H4 (cell line): ENCODE measurements at places on chromosomes 11 and 22. TPM values are rescaled to one million over a fixed set of nuclear protein-coding genes. Genes with fewer than 3 reads are reported as not detected.

- DNase-seq = no peak
These were observed 23.3 kb downstream of the SPTBN2 start for GRCh38 chr11:66705587-66706335.

GRCh38 chr11:13669544-13670488 lies 1.3 kb downstream of the FAR1 start:
- DNase-seq = no peak

DNA sequence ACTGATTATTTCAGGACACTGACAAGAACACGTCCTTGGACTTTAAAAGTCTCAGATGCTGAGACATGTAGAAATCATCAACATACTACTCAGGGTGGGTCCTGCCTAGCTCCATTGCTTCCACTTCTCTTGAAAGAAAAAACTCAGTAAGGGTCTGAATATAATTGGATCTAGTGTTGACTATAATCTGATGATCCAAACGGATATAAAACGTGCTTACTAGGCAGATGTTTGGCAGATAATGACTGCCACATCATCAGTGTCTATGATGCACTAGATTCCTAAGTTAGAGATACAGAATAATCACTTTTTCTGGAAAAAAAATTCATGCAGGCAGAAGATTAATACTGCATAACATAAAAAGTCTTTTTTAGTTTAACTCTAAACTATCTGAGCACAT lies 21.6 kb downstream of the GUCY1A2 start:
- DNase-seq = no peak

DNA sequence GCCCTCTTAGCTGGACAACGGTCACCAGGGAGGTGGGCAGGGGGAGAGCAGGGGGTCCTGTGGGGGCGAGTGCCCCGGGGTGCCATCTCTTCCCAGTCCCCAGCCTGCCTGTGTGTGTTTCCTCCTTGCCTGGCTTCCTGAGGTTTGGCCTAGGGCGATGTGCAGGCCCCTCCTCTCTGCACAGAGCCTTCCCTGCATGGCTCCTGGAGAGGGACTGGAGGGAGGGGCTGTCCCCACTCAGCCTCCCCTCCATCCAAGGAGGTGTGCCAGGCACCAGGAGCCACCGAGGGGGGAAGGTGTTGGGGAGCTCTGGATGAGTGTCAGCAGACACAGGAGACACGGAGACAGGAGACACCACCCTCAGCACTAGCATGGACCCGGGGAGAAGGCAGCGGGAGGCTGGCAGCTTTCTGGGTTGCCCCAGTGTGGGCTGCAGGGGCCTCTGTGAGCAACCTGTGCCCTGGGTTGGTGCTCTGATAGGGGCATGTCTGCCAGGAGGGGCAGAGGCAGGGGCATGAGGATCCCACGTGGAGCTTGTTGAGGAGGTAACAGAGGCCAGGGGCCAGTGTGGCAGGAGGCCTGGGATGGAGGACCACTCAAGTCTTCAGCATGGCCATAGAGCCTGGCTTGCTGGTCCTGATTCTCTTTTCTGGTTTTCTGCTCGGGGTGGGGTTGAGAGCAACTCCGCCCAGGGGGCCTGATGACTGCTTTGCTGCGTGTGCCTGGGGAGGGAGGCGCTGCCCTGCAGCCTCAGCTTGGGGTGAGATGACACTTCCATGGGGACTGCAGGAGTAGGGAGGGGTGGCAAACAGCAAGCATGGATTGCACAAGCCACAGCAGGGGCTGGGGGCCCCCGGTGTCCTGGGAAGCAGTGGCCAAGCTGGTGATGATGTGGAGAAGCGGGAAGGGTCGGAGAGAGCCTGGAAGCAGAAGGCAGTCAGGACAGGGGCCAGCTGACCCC lies 78.8 kb downstream of the ST3GAL4 start:
- DNase-seq = no peak

- no peak for DNase-seq
These were observed 37.1 kb upstream of the MMP12 start for GRCh38 chr11:102911758-102912481.

DNA sequence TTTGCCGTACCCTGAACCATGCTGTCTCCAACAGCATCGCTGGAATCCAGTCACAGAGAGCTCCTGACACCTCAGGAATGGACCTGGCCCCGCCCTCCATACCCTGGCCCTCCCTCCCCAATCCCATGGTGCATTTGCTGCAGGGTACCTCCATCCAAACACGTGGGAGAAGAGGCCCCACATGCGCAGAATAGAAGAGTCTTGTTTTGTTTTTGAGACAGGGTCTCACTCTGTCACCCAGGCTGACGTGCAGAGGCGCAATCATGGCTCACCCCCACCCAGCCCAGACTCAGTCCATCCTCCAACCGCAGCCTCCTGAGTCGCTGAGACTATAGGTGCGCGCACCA lies 2.3 kb upstream of the PNPLA2 start:
- no peak for DNase-seq

- DNase-seq = no peak
These were observed 115.4 kb downstream of the KIAA1671 start for GRCh38 chr22:25067851-25068421.

GRCh38 chr11:94920311-94920710 lies 53.0 kb downstream of the CWC15 start:
- no peak for DNase-seq

- no peak for DNase-seq
These were observed 153.7 kb downstream of the FEZ1 start for GRCh38 chr11:125342281-125342930.

GRCh38 chr11:107606141-107606540 lies 15.2 kb downstream of the ELMOD1 start:
- DNase-seq = peak; percentile 7

GRCh38 chr11:64863391-64864060 lies 14.9 kb downstream of the EHD1 start:
- no peak for DNase-seq

GRCh38 chr11:112410325-112410724 lies 149.7 kb upstream of the PLET1 start:
- DNase-seq = no peak

- DNase-seq = no peak
These were observed 99.5 kb downstream of the ZNF280B start for GRCh38 chr22:22408731-22409696.

GRCh38 chr22:40040927-40041326 lies 46.2 kb downstream of the FAM83F start:
- peak; percentile 24 for DNase-seq

DNA sequence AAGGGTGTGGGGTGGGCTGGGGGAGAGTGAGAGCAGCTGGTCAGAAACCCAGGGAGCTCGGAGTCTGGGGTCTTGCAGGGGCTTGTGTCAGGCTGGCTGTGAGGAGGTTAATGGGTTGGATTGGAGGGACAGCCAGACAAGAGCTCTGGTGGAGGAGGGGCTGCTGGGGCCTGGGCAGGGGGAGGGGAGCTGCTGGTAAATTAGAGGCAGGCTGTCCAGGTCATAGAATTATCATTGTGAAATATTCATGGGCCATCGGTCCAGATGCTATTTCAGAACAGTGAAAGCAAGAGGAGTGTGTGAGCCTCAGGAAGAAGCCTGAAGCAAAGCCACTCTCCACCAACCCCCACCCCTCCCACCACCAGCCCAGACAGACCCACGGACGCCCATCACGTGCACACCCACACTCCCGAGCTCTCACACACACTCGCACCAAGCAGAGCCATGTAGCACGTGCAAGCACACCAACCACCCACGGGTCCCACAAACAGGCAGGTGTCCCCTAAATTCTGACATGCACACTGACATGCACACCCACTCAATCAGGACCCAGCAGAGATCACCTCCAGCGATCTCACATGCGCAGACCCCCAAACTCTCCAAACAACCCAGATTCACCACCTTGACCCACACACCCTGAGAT lies 18.8 kb downstream of the RTN4RL2 start:
- no peak for DNase-seq

FOLR3 gene
- not detected in 2 replicates for total RNA-seq

MOV10L1 gene
- 1.8 and 2.9 TPM in 2 replicates for total RNA-seq

DDT gene
- 188 and 232 TPM in 2 replicates for total RNA-seq

FGF3 gene
- not detected in 2 replicates for total RNA-seq

TBX1 gene
- not detected in 2 replicates for total RNA-seq

MSANTD2 gene
- 10.7 and 13.2 TPM in 2 replicates for total RNA-seq

CCDC188 gene
- not detected in 2 replicates for total RNA-seq

CABP4 gene
- total RNA-seq = 0.39 TPM in 1 of 2 replicates, not detected in the other
